ENCODE measurements at places on chromosomes 6 and 20.

GRCh38 chr6:100217225-100218012 is 223.4 kb upstream of the MCHR2 start:
- no peak for DNase-seq

- no peak for DNase-seq
Observed at GRCh38 chr6:159499034-159499433, 194.0 kb downstream of the SOD2 start.

- no peak for DNase-seq
Observed at GRCh38 chr20:34013554-34013953, 19.8 kb downstream of the RALY start.

DNA sequence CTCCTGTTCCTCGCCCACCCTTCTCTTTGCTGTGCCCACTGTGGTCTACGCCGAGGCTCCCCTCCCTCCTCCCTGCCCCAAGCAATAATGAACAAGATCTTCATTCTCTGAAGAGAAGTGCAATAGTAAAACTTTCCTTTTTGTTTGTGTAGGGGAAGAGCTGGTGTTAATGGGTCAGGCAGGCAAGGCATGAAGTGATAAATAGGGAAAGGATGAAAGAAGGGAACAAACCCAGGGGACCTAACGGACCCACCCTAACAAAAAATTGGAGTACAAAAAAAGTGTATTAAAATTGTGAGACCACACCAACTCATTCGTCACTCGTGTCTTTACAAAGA is 66.9 kb downstream of the ZBTB2 start:
- no peak for DNase-seq

DNA sequence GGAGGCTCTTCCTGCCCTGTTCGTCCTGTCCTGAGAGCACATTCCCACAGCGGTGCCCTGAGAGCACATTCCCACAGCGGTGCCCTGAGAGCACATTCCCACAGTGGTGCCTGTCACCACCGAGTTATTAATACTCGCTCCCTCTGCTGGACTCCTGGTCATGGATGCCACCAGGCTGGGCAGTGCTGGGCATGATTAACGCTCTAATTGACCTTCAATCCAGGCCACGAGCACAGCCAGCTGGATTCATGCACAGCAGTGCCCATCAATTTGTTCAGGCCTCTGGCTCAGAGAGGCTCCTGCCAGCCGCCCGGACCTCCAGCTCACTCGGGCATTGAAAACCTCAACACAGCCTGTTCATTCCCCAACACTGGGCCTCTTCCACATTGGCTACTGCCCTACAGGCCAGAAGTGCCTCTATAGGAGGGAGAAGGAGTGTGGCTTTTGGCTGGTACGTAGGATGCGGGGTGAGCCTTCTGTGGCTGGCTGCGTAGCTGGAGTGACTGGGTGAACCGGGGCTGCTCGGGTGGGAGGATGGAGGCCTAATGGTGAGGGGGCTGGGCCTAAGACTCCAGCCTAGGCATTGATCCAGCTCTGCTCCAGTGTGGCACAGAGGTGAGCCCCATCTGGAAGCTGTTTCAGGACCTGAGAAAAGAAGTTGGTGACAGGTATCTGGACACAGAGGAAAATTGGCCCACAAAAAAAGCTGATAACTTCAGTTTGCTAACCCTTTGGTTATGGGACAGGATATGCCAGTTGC is 9.3 kb downstream of the IP6K3 start:
- DNase-seq: no peak

DNA sequence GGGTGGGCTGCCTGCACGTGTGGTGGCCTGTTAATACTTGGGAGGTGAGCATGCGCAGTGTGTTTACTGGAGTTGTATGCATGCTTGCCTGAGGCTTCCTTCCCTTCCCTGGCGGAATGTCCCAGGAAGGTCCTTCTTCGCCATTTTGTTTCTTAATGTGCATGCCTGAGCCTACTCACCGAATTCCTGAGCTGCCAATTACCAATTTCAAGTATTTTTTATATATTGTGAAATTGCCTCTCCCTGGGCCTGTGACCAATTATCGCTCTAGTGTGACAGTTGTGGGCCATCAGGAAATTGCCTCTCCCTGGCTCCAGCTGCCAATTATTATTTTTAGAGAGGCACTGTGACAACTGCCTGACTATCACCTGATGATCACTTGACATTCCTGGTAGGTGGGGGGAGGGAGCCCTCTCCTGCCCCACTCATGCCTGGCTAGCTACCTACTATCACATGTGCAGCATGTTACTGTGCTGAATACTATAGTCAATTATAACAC is 70.0 kb downstream of the FAM50B start:
- no peak for DNase-seq

Data from activated CD4-positive, alpha-beta T cell treated with anti-CD3 and anti-CD28 coated beads, Interleukin-2, amount 50 U/mL, for 48 hours (primary cell).